ENCODE measurements at places on chromosomes 5 and 9.

GRCh38 chr5:110757118-110757729, 18.4 kb downstream of the SLC25A46 start:
- peak; percentile 77 for DNase-seq

- DNase-seq: peak; percentile 66
Observed at GRCh38 chr5:127746756-127747155, 43.6 kb downstream of the CCDC192 start.

DNA sequence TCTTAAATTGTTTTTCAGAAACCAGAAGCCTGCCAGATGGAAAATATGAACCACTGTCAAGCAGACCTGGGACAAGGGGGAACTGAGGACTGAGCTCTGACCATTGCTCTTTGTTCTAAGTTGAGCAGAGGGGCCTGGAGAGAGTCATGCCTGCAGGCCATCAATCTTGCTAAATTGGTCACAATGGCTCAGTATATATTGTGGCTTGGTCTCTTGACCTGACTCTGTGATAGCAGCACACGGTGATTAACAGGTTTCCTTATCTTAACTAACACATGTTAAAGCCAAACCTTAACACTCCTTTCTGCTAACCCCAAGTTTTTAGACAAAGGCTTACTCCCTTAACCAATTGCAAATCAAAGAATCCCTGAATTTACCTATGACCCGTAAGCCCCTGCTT, 1281.2 kb upstream of the NUDT12 start:
- no peak for DNase-seq

DNA sequence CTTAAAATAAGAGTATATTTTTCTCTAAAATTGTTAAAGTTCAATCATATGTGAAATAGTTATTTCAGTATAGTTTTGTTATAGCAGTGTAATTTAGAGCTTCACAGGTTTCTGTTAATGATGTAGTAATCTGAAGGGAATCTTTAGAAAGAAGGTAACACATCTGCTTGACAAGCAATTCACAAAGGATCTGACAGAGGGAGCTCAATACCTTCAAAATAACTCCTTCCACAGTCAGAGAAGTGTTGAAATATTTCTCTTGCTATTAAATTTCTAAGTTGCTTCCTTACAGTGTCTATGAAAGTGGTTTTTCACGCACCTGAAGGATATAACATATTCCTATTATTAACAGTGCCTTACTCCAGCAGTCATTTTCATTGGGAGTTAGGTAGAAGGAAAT, 44.9 kb downstream of the SLC25A51 start:
- DNase-seq: peak; percentile 46

DNA sequence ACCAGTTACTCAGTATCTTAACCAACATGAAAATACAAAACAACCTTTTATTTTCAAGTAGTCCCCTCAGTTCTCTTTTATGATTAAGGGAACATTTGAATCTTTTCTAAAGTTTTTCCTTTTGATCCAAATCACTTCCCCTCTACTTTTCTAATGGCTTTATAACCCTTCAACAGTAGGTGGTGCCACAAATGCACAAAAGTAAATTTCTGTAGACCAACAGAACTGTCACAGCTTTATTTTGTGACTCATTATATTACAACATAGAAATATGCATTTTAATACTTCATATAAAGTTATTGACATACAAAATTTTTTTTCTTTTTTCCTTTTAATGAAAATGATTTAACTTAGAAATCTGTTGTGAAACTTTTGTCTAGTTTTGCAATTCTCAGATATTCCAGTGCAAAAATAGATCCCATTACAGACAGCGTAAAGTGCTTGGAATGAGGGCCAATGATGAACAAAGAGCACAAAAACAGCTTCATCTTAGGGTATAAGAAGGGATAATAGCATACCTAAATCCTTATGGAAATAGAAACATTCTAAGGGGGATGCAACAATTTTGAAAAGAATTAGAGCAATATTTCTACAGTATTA, 17.0 kb downstream of the NIPSNAP3B start:
- DNase-seq: peak; percentile 49

- no peak for DNase-seq
Observed at GRCh38 chr5:147966326-147966725, 60.0 kb upstream of the C5orf46 start.

DNA sequence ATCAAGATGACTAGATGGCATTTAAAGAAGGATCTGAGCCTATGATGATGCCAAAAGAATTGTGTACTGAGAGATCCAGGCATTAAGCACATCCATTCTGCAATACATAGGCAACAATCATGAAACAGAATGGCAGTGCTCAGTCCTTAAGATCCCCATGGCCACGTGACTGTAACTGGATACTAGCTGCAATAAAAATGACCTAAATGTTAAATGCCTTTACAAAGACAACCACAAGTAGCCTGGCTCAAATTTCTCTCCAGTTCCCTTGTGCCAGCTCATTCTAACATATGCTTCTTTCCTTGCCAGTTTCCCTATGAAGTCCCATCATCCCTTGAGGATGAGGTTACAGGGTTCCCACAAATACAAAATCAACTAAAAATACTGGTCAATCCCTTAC, 148.3 kb upstream of the GHR start:
- peak; percentile 1 for DNase-seq

DNA sequence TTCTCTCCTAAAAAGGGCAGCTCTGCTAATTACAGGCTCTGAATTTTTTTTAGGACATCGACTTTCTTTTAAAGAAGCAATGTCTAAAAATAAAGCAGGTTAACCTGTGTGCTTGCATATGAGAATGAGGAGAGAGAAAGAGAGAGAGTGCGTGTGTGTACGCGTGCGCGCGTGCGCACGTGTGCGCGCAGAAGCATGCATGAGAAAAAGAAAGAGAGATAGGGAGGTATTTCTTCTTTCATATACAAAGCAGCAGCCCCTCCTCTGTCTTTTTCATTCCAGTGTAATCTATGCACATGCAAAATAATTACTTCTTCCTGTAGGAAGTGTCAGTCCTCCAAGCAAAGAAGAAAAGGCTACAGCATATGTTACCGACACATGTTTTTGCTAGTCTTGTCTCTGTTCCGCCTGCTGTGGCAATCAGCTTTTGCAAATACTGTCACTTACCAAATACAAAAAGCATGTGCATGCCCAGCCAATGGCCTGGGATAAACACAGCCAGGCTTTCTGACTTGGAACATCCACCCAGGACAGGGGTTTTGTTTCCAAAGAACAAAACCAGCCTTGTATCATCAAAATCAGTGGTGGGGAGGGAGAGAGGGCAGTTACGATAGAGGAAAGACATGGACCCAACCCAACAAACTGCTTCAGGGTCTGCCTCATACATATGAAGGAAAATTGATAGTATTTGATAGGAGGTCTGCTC, 252.3 kb upstream of the SLC24A2 start:
- no peak for DNase-seq

- DNase-seq: peak; percentile 96
Observed at GRCh38 chr9:109986521-109986991, 206.6 kb downstream of the PALM2AKAP2 start.

DNA sequence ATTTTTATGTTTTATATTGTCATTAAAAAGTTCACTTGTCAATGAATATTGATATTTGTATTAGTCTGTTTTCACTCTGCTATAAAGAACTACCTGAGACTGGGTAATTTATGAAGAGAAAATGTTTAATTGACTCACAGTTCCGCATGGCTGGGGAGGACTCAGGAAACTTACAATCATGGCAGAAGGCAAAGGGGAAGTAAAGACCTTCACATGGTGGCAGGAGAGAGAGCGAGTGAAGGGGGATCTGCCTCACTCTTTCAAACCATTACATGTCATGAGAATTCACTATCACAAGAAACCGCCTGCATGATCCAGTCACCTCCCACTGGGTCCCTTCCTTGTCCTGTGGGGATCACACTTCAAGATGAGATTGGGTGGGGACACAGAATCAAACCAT, 27.4 kb downstream of the SRD5A1 start:
- DNase-seq: no peak

GRCh38 chr5:90161414-90161813, 248.1 kb downstream of the CETN3 start:
- peak; percentile 95 for DNase-seq

- peak; percentile 87 for DNase-seq
Observed at GRCh38 chr5:143350751-143351602, 52.5 kb downstream of the NR3C1 start.

Data from fibroblast of pulmonary artery (primary cell).